Activated T-cell treated with anti-CD3 and anti-CD28 coated beads, Interleukin-2, amount 50 U/mL, for 72 hours (primary cell): ENCODE measurements at places on chromosomes 5 and 9. TPM values are rescaled to one million over a fixed set of nuclear protein-coding genes. Genes with fewer than 3 reads are reported as not detected.

Gene ANKRD31
- 0.58 TPM for total RNA-seq

Gene ACTBL2
- total RNA-seq: not detected

Gene SOWAHA
- total RNA-seq: not detected

Gene RAB3C
- not detected for total RNA-seq

Gene CHSY3
- total RNA-seq: not detected

Gene HTR1A
- total RNA-seq: not detected

Gene NSD1
- 89.8 TPM for total RNA-seq

Gene BHMT2
- not detected for total RNA-seq

Gene SPOCK1
- total RNA-seq: not detected

Gene LCN1
- not detected for total RNA-seq

Gene MRPL41
- 26.6 TPM for total RNA-seq
